ENCODE measurements at places on chromosomes 2 and 18.

DNA sequence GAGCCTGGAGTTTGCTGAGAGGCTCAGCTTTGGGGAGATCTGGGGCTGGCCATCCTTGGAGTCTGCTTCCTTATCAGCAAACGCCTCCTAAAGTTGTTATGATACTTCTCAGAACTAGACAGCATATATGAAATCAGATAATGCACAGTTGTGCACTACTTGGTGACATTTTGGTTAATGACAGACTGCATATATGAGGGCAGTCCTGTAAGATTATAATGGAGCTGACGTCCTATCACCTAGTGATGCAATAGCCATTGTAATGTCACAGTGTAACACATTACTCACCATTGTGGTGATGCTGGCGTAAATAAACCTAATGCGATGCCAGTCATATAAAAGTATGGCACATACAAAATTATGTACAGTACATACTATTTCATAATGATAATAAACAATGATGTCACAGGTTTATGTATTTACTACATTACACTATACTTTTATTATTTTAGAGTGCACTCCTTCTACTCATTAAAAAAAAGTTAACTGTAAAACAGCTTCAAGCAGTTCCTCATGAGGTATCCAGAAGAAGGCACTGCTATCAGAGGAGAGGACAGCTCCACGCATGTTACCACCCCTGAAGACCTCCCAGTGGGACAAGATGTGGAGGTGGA lies 298.1 kb upstream of the REV1 start:
- no peak for DNase-seq

GRCh38 chr2:104462731-104463130 lies 391.2 kb upstream of the POU3F3 start:
- no peak for DNase-seq

GRCh38 chr2:127277028-127277427 lies 16.9 kb downstream of the ERCC3 start:
- DNase-seq = no peak

DNA sequence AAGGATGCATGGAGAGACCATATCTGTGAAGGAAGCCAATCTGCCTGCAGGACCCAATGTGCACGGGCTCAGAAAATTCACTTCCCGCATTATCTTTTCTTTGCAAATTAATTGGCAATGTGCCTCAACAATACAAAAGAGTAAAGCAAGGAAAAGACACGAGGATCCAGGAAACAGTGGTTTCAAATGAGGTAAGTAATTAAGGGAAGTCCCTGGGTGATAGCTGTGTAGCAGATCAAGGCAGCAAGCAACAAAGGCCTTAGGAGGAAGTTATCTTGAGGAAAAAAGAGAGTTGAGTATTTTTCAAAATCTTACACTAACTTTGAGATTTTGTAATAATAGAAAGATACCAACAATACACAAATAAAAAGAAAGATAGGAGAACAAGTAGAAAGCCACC lies 44.3 kb upstream of the TGIF1 start:
- DNase-seq = no peak

DNA sequence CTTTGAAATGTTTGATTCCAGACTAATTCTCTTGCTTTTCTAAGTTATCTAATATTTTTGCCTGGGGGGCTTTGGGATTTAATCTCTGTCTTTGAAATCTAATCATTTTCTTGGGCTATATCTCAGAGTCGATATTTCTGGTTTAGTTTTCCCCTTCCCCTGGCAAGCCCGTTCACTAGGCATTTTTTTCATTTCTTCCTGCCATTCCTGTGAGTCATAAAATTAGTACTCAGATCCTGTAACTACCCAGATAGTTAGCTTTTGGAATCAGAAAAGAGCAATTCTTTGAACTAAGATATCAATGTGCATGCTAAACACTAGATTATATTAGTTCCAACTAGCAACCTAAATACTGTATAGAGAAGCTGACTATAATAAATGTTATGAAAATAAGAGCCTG lies 29.4 kb upstream of the RNF149 start:
- DNase-seq = no peak

- no peak for DNase-seq
Observed at GRCh38 chr2:227884511-227884947, 13.1 kb downstream of the DAW1 start.
